Stimulated activated CD4-positive, alpha-beta T cell treated with anti-CD3 and anti-CD28 coated beads, Interleukin-2, amount 100 ng/mL, for 4 hours (primary cell): ENCODE measurements at places on chromosomes 4 and X.

DNA sequence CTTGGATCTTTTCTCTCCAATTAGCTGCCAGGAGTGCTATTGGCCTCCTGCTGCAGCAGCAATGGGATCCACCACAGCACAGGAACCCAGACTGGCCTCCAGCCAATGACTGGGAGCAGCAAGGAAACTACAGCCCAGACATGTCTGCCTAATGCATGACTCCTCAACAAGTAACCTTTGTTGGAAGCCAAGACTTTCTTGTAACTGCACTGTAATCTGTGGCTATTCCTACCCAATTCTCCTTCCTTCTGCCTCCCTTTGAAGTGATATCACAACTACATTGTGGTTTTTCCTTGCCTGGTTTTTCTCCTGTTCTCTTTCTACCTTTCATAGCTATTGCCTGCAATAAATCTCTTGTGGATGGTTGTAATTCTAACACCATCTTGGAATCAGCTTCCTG lies 39.8 kb downstream of the SNCA start:
- DNase-seq = no peak

DNA sequence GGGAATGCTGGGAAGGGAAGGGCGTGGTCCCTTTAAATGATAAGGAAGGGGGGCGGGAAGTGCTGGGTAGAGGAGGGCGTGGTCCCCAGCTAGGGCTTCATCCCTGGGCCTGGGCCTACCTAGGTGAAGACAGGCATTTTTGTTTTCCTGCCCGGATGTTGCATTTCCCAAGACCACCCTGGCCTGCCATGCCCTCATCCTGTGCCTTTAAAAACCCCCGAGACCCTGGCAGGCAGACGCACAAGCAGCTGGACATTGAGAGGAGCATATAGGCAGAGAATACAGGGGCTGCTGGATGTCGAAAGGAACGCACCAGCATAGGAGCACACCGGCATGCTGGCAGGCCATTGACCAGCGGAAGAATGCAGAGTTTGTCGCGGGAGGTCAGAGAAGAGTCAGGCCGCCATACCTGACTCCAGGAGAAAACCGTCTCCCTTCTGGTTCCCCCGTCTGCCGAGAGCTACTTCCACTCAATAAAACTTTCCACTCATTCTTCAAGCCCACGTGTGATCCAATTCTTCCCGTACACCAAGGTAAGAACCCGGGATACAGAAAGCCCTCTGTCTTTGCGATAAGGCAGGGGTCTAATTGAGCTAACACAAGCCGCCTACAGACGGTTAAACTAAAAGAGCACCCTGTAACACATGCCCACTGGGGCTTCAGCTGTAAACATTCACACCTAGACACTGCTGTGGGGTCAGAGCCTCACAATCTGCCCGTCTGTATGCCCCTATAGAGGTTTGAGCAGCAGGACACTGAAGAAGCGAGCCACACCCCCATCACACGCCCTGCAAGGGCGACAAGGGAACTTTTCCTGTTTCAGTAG lies 2.9 kb upstream of the AGA start:
- DNase-seq = no peak

DNA sequence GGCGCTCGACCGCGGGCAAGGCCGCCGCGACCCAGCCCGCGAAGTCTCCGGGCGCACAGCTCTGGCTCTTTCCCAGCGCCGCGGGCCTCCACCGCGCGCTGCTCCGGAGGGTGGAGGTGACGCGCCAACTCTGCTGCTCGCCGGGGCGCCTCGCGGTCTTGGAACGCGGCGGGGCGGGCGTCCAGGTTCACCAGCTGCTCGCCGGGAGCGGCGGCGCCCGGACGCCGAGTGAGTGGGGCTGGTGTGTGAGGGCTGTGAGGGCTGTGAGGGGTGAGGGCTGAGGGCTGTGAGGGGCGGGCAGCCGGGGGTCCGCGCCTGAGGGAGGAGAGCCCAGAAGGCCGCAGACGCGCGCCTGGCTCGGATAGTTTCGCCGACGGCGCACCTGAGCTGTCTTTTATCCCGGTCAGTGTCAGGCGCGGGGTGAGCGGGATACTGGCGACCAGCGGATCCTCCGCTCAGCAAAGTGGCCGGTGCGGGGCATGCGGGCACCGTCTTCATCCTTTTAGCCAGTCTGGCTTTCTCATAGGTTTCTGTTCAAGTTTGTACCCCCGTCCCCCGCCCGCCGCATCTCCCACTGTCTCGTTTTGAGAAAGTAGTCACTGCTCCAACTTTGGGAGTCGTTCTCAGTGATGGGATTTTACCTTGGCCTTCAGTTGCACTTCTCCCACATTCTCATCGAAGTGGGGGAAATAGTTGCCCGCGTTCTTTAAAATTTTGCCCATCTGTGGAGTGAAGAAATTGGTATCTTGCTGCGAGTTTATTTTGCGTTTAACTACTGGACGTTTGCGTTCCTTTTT lies 586 bp downstream of the HERC5 start:
- DNase-seq = peak; percentile 17

DNA sequence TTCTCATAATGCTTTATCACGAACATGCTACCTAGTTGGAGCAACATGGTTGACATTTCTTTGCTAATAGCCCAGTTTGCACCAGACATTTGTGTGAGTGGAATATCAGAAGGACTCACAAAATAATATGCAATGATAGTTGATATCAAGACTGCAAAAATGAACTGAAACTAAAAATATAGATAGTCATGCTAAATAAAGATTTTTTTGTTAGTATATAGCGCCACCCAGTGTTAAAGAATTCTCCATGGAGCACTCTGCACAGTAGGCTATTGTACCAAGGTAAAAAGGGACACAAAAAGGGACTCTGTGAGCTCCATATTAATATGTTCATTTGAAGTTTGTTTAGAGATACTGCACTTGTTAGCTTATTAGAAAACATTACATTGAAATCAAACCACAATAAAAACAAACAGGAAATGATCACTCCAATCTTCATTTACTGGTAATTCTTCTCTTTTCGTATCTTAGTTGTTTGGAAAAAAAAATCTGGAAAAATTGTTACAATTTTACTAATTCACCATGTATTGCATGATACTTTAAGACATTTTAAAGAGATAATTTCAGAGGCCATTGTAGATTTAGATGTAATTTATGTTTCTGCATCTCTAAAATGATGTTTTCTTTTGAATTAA lies 1509.6 kb downstream of the ADGRL3 start:
- DNase-seq = no peak

GRCh38 chr4:153127760-153128494 lies 76.3 kb upstream of the TRIM2 start:
- DNase-seq = peak; percentile 76
